ENCODE measurements at places on chromosomes 6 and 20. TPM values are rescaled to one million over a fixed set of nuclear protein-coding genes. Genes with fewer than 3 reads are reported as not detected.
A peak's percentile ranks its signal among the peaks of the same experiment; 100 is the strongest.

GRCh38 chr20:63850689-63851547 is 10.4 kb upstream of the ABHD16B start:
- peak; percentile 86 for DNase-seq

Gene CST11
- not detected for total RNA-seq

- DNase-seq: no peak
Measured at GRCh38 chr6:143135325-143135724, 74.6 kb downstream of the AIG1 start.

- DNase-seq: peak; percentile 57
Measured at GRCh38 chr6:129621252-129621651, 88.7 kb downstream of the ARHGAP18 start.

GRCh38 chr6:75800133-75800532 is 51.1 kb downstream of the MYO6 start:
- no peak for DNase-seq

Gene ADGRF5
- total RNA-seq: not detected

Gene RPP40
- total RNA-seq: 6.0 TPM

- DNase-seq: no peak
Measured at GRCh38 chr6:99745651-99746050, 139.0 kb downstream of the PRDM13 start.

DNA sequence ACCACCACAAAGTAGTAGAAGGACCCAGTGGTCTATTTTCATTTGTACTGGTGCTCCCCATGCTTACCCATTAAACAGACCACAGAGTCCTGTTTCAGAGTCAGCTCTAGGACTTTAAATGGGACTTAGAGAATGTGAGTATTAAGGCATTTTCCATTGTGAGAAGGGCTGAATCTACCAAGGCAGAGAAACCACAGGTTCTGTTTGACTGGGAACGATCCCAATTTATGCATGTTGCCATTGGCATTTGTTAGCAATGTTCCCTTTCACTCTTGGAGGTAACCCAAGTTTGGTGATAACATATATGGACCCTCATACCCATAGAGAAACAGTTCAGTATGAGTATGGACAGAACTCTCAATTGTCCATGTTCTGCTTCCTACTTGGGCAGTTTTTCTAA is 672.8 kb downstream of the KIF16B start:
- DNase-seq: no peak

Gene HLA-DPA1
- total RNA-seq: 19.3 TPM

GRCh38 chr6:54053881-54054391 is 57.3 kb upstream of the MLIP start:
- no peak for DNase-seq

- peak; percentile 65 for DNase-seq
Measured at GRCh38 chr6:14079433-14079832, 38.1 kb upstream of the CD83 start.

GRCh38 chr6:84976526-84977362 is 212.3 kb upstream of the TBX18 start:
- no peak for DNase-seq

GRCh38 chr20:59333951-59334350 is 33.5 kb downstream of the EDN3 start:
- DNase-seq: no peak

GRCh38 chr6:121856296-121856695 is 420.9 kb downstream of the GJA1 start:
- DNase-seq: no peak

GRCh38 chr6:51842804-51843378 is 244.5 kb downstream of the PKHD1 start:
- DNase-seq: no peak

- DNase-seq: no peak
Measured at GRCh38 chr6:128870746-128871145, 12.2 kb upstream of the LAMA2 start.

Gene F13A1
- not detected for total RNA-seq

Gene FKBP5
- 112 TPM for total RNA-seq

- DNase-seq: no peak
Measured at GRCh38 chr20:58056021-58056591, 172.3 kb downstream of the ANKRD60 start.

DNA sequence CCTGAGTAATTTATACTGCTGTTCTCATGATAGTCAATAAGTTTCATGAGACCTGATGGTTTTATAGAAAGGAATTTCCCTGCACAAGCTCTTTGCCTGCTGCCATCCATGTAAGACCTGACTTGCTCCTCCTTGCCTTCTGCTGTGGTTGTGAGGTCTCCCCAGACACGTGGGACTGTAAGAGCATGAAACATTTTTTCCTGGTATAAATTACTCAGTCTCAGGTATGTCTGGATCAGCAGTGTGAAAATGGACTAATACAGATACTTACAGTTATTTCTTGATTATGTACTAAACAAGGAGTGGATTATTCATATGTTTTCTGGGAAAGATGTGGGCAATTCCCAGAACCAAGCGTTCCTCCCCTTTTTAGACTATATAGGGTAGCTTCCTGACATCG is 1.9 kb upstream of the TRIM38 start:
- DNase-seq: peak; percentile 80

DNA sequence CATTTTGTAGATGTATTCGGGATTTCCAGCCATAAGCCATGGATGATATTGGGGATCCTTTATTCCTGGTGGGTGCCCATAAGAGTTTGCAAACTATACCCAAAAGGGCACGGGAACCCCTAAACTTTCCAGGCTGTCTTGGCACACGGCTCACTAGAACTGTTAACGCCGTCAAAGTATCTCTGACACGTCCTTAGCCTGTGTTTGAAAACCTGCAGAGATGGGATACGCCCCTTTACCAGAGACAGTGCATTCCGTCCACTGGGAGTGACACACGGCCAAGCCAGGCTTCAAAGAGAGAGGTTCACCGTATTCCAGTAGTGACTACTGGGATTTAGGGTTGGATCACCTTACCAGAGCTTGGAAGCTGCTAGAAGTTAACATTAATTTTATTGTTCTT is 95.0 kb downstream of the THBS2 start:
- DNase-seq: no peak

Gene RTN4IP1
- total RNA-seq: 8.5 TPM

DNA sequence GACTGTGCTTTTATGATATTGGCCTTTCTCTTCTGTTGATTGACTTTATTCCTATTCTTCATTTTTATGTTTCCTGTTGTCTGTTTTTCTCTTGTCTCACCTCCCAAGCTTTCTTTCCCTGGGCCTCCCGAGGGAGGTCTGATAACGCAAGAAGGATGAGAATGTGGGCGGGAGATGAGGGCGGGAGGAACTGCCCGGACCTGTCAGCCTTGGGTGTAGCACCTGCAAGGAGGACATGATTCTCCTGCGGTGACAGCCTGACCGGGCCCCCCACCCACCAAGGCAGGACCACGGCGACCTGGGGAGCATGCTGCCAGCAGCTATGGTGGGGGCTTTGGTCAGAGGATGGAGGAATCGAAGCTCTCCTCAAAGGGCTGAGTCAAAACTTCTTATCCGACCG is 86.9 kb downstream of the PLEKHG1 start:
- DNase-seq: no peak

Gene PAQR8
- total RNA-seq: 12.2 TPM

Gene AIF1
- total RNA-seq: 26.1 TPM

Gene TFAP2A
- 0.21 TPM for total RNA-seq

- DNase-seq: no peak
Measured at GRCh38 chr6:22826961-22827360, 257.6 kb downstream of the HDGFL1 start.

Gene BPIFA1
- not detected for total RNA-seq

Gene GLYATL3
- not detected for total RNA-seq

- DNase-seq: no peak
Measured at GRCh38 chr20:29744071-29744470, 1513.4 kb upstream of the DEFB115 start.

- DNase-seq: no peak
Measured at GRCh38 chr20:19786311-19786710, 28.3 kb downstream of the RIN2 start.

Gene LAMA4
- not detected for total RNA-seq

DNA sequence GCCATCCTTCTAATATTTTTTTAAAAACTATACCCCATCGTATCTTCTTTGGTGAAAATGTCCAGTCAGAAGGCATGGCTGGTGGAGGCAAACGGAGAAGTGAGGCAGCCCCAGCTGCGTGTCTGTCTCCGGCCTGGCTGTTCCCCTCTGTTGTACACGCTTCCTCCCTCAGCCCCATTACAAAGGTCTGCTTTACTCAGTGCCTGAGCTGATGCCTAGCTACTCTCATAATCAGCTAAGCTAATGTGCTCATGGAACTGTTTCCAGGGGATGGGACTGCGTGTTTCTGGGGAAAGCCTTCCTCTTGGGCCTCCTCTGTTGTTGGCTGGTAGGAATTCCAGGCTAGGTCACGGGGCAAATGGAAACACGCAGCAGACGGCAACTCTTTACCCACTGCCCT is 67.3 kb downstream of the PPP1R3G start:
- DNase-seq: no peak

- DNase-seq: no peak
Measured at GRCh38 chr6:139965393-139965792, 590.9 kb upstream of the CITED2 start.

Gene TPBG
- total RNA-seq: 0.34 TPM

GRCh38 chr20:63119121-63119962 is 96.6 kb downstream of the YTHDF1 start:
- DNase-seq: no peak

Gene GPLD1
- 0.19 TPM for total RNA-seq

DNA sequence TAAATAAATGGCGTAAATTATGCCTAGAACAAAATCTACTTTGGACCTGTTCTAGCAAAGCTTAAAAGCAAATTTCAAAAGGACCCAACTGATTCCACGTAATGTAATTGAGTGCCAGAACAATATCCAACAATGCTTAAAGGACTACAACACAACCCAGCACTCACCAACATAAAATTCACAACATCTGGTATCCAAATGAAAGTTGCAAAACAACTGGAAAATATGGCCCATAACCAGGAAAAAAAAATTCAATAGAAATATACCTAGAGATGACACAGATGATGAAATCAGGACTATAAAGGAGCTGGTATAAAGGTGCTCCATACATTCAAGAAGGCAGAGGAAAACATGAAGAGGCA is 14.1 kb downstream of the TUBB2B start:
- DNase-seq: no peak

DNA sequence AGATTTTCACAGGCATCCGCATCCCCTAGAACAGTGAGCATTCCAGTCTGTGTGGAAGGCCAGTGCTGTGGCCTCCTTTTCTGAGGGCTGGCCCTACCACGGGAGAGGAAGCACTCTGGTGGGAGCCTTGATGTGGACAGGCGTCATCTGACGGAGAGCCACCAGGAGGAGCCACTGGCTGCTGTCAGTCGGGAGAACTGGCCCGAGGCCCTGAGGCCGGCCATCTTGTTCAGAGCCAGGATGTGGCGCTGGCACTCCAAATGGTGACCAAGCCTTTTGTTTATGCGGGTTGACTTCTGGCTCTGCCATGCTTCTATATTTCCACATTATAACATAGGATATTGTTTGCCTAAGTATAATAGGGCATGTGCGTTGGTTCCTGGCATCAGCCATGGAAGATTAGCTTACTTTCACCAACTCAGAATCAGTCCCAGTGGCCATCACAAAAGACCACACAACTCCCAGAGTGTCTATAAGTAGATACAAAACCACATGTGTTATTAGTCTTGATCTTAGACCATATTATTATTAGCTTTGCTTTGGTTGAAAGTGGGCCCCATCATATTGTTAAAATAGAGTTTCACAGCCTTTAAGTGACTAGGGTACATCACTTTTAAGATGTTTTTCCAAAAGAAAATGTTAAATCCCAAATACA is 273.9 kb upstream of the TAB2 start:
- DNase-seq: peak; percentile 62

GRCh38 chr6:98146656-98147055 is 687.7 kb upstream of the POU3F2 start:
- no peak for DNase-seq

- no peak for DNase-seq
Measured at GRCh38 chr6:41967312-41968287, 26.0 kb upstream of the CCND3 start.

DNA sequence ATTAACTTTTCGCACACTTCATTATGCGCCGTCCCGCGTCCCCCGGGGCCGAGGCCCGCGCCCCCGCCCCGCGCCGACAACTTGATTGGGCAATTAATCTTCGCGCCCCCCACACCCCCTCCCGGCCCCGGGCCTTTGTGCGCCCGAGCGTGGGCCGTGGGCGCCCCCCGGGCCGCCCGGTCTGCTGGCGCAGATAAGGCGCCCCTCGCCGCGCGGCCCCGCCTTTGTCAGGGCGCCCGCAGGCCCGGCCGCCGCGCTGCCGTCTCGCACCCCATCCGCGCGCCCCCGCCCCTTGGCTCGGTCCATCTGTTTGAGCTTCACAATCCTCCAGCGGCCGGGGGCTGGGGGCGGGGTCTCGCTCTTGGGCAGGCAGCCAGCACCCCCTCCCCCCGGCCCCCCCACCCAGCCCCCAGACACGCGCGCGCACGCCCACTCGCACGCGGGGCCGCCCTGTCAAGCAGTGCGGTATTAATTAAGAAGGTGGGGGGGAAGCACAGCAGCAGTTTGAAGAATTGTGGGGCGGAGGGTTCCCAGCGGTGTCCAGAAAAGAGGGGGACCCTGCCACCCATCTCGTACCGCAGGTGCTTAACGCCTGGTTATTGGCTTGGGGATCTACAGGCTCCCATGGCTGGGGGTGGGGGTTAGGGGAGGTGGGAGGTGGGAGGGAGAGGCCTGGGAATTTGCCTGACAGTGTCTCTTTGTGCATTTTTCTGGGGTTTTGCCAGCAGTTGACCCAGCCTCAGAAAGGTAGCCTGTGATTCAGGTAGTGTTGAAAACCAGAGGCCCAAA is 34.6 kb upstream of the SCRT2 start:
- DNase-seq: no peak

GRCh38 chr20:51373713-51374455 is 168.6 kb downstream of the NFATC2 start:
- no peak for DNase-seq

Gene VSX1
- total RNA-seq: not detected
